ENCODE measurements at places on chromosomes 2 and 18.
A peak's percentile ranks its signal among the peaks of the same experiment; 100 is the strongest.

DNA sequence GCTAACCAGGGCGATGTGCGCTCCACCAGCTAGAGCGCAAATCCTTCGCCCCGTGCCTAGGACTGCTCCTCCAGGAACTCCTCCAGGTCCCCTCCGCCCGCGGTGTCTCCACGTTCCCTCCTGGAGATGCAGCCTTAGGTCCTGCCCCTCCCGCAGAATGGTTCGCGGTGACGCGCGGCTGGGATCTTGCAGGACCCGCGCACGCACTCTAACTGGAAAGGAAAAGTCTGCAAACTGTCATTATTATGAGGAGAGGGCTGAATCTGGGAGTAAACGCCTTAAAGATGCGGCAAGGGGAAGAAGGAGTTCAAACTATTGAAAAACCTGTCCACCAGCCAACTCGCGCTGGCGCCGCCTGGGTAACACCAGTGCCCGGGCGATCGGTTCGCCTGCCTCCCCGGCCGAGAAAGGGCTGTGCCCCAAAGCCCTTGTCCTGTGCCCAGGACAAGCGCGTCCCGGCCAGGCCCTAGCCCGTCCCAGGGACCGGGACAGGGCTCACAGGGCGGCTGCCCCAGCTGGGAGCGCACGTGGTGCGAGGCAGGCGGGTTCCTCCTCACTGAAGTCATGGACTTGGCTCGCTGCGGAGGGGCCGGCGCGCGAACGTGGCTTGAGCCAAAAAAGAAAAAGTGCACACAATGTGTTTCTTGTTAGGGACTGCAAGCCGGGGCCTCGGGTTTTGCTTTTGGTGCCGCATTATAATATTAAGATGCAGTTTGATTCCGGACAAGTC is 5.5 kb upstream of the ID2 start:
- no peak overlapping the region for H3K27ac ChIP-seq
- peaks cover 9% of the 10 kb centered on the region for H3K36me3 ChIP-seq
- DNase-seq: no peak
- H3K4me1 ChIP-seq: peaks cover 42% of the 10 kb centered on the region

- DNase-seq: no peak
- H3K4me3 ChIP-seq: no peak overlapping the region
- peaks cover 4% of the 10 kb centered on the region for H3K27me3 ChIP-seq
- H3K36me3 ChIP-seq: no peaks in the 10 kb centered on the region
- no peak overlapping the region for H3K27ac ChIP-seq
Observed at GRCh38 chr2:121049950-121050585, 234.9 kb downstream of the TFCP2L1 start.

GRCh38 chr2:160417745-160418397 is 75.7 kb downstream of the RBMS1 start:
- no peaks in the 10 kb centered on the region for H3K4me1 ChIP-seq
- no peak overlapping the region for H3K4me3 ChIP-seq
- DNase-seq: no peak
- no peak overlapping the region for H3K27ac ChIP-seq

DNA sequence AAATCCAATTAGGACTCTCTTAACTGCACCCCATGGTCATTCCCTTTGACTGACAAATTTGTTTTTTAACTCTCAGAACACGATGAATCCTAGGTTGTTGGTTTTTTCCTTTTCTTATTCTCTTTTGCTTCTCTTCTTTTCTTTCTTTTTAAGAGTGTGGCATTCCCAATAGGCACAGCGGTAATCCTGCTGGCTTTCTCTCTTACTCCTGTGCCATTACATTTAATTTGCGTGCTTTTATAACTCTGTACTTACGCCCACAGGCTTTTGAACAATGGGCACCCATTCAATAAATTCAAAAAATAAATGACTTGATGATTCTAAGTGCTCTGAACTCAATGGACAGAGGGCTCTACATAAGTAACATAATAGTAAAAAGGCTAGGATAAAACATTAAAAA is 189.0 kb upstream of the SMAD7 start:
- H3K4me1 ChIP-seq: no peaks in the 10 kb centered on the region
- H3K4me3 ChIP-seq: no peak overlapping the region
- H3K27ac ChIP-seq: no peak overlapping the region
- DNase-seq: no peak
- H3K27me3 ChIP-seq: no peaks in the 10 kb centered on the region

- H3K36me3 ChIP-seq: no peaks in the 10 kb centered on the region
- DNase-seq: no peak
- H3K27ac ChIP-seq: no peak overlapping the region
- no peaks in the 10 kb centered on the region for H3K27me3 ChIP-seq
Observed at GRCh38 chr2:117058366-117058765, 756.1 kb upstream of the DDX18 start.

- H3K4me1 ChIP-seq: no peaks in the 10 kb centered on the region
- no peaks in the 10 kb centered on the region for H3K36me3 ChIP-seq
- no peaks in the 10 kb centered on the region for H3K27me3 ChIP-seq
- DNase-seq: no peak
Observed at GRCh38 chr2:48900321-48901014, 144.9 kb upstream of the LHCGR start.

DNA sequence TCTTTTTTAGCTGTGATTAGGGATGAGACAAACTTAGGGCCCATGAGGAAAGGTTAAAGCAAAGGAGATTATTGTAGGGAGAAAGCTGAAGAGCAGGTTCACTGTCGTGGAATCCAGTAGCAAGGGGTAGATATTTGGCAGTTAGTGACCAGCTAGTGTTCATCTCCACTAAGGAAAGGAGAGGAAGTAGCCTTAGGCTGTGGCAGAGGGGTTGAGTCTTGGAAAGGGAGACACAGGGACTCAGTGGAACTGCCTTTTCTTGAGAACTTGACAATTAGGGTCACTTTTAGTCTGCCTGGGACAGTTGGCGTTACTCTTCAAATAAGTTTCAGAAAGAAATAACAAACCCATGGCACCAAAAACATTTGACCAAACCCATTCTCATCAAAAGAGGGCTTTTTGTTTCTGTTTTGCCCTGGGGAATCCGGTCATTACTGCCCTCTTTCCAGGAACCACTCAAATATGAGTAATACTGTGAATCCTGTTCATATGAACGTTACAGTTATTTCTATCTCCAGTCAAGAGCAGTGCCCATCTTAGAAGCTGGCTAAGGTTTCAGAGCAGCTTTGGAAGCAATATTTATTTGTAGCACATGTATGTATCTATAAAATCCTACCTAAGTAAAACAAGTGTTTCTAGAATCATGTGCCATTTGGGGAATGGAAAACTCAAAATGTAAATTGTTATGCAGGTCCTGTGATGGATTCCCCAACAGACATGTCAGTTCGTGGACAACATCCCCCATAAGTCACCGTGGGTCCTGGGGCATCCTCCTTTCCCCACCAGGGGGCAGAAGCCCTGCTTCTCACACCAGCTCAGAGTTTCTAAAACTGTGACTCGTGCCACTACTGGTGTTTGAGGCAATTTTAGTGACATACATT is 77.3 kb upstream of the PHLPP1 start:
- no peak overlapping the region for H3K27ac ChIP-seq
- H3K4me1 ChIP-seq: peaks cover 3% of the 10 kb centered on the region
- no peak for DNase-seq
- H3K4me3 ChIP-seq: no peak overlapping the region
- no peaks in the 10 kb centered on the region for H3K36me3 ChIP-seq
- H3K27me3 ChIP-seq: peaks cover 14% of the 10 kb centered on the region

- H3K27me3 ChIP-seq: peaks cover 4% of the 10 kb centered on the region
- H3K36me3 ChIP-seq: no peaks in the 10 kb centered on the region
- H3K27ac ChIP-seq: no peak overlapping the region
- H3K4me1 ChIP-seq: no peaks in the 10 kb centered on the region
Observed at GRCh38 chr2:17576802-17577201, 36.3 kb downstream of the VSNL1 start.

DNA sequence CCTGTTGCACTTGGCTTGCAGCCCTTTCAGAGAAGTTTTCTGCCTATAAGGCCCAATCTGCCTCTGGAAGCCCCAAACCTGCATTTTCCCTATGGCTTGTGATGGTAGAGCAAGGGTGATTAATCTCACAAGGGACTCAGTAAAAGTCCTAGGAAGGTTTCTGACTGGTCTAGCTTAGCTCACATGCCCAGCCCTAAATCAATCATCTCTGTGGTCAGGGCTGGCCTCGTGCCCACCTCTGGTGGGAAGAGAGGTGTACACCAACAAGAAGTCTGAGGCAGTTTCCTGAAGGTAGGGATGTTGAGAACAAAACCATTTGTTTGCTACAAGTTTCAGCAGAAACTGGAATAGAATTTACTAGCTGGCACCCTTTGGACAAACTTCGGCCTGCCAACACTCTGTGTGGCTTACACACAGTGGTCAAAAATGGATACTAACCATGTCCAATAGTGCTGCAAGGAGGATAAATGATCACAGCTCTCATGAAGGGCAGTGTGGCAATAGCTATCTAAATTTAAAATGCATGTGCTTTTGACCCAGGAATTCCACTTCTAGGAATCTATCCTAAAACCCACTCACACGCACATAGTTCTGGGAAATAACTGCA is 96.4 kb downstream of the EN1 start:
- no peak for DNase-seq
- H3K27me3 ChIP-seq: peaks cover 11% of the 10 kb centered on the region
- H3K27ac ChIP-seq: no peak overlapping the region
- H3K4me3 ChIP-seq: no peak overlapping the region
- no peaks in the 10 kb centered on the region for H3K4me1 ChIP-seq
- H3K36me3 ChIP-seq: no peaks in the 10 kb centered on the region

GRCh38 chr2:69026026-69026425 is 13.0 kb downstream of the ANTXR1 start:
- peaks cover 14% of the 10 kb centered on the region for H3K27me3 ChIP-seq
- H3K4me3 ChIP-seq: no peak overlapping the region
- no peaks in the 10 kb centered on the region for H3K36me3 ChIP-seq
- no peaks in the 10 kb centered on the region for H3K4me1 ChIP-seq
- DNase-seq: peak; percentile 15
- H3K27ac ChIP-seq: no peak overlapping the region

DNA sequence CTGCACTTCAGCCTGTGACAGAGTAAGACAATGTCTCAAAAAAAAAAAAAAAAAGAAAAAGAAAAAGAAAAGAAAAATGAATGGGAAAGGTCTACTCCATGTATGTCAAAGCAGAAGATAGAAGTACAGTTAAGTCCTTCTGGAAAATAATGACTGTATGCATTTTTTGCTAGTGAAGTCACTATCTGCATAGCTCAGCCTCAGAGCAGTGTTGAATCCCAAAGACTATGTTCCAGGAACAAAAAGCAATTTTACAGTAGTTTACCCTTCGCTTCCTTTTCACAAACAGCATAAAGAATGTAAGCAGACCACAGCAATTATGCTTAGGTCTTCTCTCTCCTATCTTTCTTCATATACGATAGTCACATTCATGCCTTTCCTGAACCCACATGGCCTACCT is 497.4 kb downstream of the CMPK2 start:
- no peak overlapping the region for H3K4me3 ChIP-seq
- DNase-seq: no peak
- no peaks in the 10 kb centered on the region for H3K36me3 ChIP-seq
- H3K4me1 ChIP-seq: no peaks in the 10 kb centered on the region
- peaks cover 10% of the 10 kb centered on the region for H3K27me3 ChIP-seq

GRCh38 chr18:47970664-47971531 is 40.4 kb upstream of the SMAD2 start:
- H3K4me3 ChIP-seq: no peak overlapping the region
- no peak overlapping the region for H3K27ac ChIP-seq
- H3K36me3 ChIP-seq: no peaks in the 10 kb centered on the region
- no peak for DNase-seq
- peaks cover 19% of the 10 kb centered on the region for H3K4me1 ChIP-seq
- peaks cover 58% of the 10 kb centered on the region for H3K27me3 ChIP-seq

DNA sequence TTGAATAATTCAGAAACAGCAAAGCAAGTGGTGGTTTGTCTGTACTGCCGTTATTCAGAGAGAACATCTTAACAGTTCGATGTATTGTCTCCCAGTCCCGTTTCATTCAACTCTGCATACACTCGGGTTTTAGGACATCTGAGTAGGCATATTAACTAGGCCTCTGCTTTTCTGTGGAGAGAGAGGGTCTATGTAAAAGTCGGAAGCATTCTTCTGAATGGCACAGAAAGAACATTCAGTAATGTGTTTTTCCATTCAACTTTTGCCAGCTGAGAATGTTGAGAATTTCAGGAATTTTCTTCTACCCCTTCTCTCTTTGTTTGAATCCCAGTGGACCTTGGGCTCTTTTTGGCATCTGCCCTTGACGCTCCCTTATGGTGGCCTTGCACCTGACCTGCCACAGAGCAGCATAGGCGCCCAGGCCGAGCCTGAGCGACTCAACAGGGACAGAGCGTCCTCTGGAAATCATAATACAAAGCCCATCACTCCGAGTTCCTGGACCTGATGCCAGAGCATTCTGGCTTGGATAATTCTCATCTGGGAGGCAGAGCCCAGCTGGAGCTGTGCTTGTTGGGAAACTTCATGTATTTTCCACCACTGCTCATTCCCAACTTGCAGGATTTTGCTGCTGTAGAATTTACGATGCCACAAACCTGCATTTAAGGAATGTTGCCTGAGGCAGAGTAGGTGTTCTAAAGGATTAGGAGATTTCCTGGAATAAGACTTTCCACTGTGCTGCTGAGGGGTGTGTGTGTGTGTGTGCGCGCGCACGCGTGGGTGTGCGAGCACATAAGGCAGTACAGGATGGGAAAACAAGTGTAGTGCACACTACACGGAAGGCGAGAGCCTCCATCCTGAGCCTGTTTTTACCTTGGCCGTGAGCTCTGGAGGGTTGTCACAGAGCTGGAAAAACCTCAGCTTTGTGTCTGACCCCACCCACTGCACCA is 77.2 kb upstream of the TXNDC2 start:
- no peak overlapping the region for H3K4me3 ChIP-seq
- H3K4me1 ChIP-seq: no peaks in the 10 kb centered on the region
- H3K27ac ChIP-seq: no peak overlapping the region
- peaks cover 9% of the 10 kb centered on the region for H3K36me3 ChIP-seq
- no peak for DNase-seq

- H3K36me3 ChIP-seq: no peaks in the 10 kb centered on the region
- peaks cover 13% of the 10 kb centered on the region for H3K27me3 ChIP-seq
- H3K4me3 ChIP-seq: no peak overlapping the region
- no peak overlapping the region for H3K27ac ChIP-seq
Observed at GRCh38 chr2:160463245-160463644, 30.4 kb downstream of the RBMS1 start.

DNA sequence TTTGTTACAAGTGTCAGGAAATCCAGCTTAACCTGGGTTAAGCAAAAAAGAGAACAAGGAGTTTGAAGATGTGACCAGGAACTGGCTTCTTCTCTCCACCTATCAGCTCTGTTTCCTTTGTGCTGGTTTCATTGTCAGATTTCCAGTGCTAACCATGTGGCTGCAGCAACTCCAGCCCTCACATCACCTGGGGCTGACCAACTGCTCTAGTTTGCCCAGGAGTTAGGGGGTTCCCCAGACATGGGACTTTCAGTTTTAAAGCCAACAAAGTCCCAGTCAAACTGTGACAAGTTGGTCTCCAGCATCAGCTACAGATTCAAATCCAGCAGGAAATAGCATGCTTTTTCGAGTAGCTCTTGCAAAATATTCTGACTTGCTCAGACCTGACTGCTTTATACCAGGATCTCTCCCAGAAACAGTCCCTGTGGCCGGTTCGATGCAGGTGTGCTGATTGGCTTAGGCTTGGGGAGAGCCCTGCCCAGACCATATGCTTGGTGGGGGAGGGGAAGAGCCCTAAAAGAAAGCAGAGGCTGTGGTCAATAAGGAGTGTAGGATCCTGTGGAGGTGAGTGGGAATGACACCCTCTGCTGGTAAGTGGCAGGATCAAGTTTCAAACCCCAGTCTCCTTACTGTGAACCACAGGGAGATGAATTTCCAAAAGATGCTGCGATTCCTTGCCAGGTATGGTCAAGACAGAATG is 49.5 kb downstream of the KCNE4 start:
- no peak overlapping the region for H3K4me3 ChIP-seq
- H3K36me3 ChIP-seq: no peaks in the 10 kb centered on the region
- H3K27ac ChIP-seq: no peak overlapping the region
- no peak for DNase-seq
- no peaks in the 10 kb centered on the region for H3K4me1 ChIP-seq
- no peaks in the 10 kb centered on the region for H3K27me3 ChIP-seq

Data from stimulated activated naive B cell treated with anti-CD40 and anti-IgM and Interleukin-4, amounts not matched to agents 10 μg/mL and 1 μg/mL and 100 μg/mL, for 72 hours (primary cell).